Putamen (tissue), 1 donor: ENCODE measurements at places on chromosomes 11 and 22.

DNA sequence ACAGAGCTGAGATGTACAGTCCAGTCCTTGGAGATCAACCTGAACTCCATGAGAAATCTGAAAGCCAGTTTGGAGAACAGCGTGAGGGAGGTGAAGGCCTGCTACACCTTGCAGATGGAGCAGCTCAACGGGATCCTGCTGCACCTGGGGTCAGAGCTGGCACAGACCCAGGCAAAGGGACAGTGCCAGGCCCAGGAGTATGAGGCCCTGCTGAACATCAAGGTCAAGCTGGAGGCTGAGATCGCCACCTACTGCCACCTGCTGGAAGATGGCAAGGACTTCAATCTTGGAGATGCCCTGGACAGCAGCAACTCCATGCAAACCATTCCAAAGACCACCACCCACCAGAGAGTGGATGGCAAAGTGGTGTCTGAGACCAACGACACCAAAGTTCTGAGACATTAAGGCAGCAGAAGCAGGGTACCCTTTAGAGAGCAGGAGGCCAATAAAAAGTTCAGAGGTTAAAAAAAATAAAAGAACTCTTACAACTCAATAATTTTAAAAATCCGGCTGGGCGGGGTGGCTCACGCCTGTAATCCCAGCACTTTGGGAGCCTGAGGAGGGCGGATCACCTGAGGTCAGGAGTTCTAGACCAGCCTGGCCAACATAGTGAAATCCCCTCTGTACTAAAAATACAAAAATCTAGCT, 69.9 kb upstream of the RTL6 start:
- no peak for DNase-seq

DNA sequence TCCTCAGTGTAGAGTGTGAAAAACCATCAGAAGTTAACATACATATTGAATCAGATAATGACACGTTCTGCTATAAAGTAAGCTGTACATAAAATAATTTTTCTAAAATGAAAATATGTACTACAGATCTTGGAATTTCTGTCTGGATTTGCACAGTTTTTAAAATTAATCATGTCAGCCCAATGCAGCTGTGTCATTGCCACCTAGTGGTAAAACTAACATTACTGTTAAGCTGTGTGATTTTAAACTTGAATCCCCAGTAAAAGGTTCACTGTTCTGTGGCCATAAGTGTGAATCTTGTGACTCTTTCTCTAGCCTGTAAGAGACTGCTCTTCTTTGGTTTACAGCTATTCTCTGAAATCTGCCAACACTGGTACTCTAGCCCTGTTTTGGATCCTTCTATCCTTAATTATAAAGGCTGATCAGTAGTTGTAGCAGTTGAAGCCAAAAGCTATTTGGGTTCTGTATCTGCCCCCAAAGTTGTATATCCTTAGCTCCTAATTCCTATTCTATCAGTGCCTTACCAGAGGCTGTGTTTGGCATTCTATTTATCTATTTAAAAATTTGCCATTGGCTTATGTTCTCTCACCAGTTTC, 4.0 kb downstream of the JRKL start:
- no peak for DNase-seq

- no peak for DNase-seq
Observed at GRCh38 chr22:43554694-43555365, 143.0 kb downstream of the MPPED1 start.

GRCh38 chr11:35318977-35319925, 100.1 kb downstream of the SLC1A2 start:
- DNase-seq = no peak

DNA sequence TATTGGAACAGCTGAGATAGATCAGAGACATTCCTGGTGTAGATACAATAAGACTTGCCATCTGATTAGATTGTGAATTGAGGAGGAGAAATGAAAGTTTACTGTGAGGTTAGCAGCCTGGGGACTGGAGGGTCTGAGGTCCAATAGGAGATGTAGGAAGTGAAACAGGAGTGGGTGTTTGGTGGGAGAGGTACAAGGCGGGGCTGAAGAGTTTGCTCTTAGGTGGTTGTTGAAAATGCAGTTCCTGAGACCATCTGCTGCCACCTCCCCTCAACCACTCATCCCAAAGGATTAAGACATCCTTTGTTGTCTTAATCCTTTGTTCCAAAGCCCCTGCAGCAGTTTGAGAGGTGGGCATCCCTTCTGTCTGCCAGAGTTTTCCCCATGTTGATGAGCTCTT, 14.8 kb downstream of the PIWIL4 start:
- DNase-seq = no peak

DNA sequence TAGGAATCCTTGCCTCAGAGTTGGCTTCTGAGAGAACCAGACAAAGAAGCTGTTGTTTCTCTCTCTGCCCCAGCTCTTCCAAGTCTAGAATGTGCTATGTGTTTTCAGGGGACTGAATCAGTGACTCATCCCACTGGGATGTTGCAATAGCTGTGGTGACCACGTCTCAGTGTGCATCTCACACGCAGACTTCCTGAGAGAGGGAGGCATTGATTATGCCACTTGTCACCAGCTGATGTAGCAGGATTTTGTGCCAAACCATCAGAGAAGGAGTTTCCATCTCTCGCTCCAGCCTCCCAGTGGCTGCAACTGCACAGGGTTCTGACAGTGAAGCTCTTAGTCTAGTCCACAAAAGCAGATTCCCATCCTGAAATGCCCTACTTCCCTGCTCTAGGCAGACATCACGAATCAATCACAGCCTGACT, 455.8 kb downstream of the MIAT start:
- DNase-seq = peak; percentile 50
